Uterus (tissue), 4 donors: ENCODE measurements at places on chromosomes 1 and 21. TPM values are rescaled to one million over a fixed set of nuclear protein-coding genes. Genes with fewer than 3 reads are reported as not detected.
A peak's percentile ranks its signal among the peaks of the same experiment; 100 is the strongest.

The MFAP2 gene
- 24.7 TPM for total RNA-seq

The PROX1 gene
- 3.8 TPM for total RNA-seq

The PLD5 gene
- 6.1 TPM for total RNA-seq

The ANKRD65 gene
- 20.0 TPM for total RNA-seq

The ARF1 gene
- 340 TPM for total RNA-seq

The BACH1 gene
- total RNA-seq = 103 TPM

The PRELP gene
- total RNA-seq = 117 TPM

The CBS gene
- 2.6 TPM for total RNA-seq

GRCh38 chr1:14535619-14536355 is 62.7 kb upstream of the KAZN start:
- H3K27me3 ChIP-seq = no peaks in the 10 kb centered on the region
- H3K36me3 ChIP-seq = no peaks in the 10 kb centered on the region
- DNase-seq = no peak
- no peak overlapping the region for H3K4me3 ChIP-seq
- H3K4me1 ChIP-seq = no peaks in the 10 kb centered on the region

- peak; percentile 51 for DNase-seq
- H3K27ac ChIP-seq = peak overlapping the region; percentile 30
- H3K27me3 ChIP-seq = no peaks in the 10 kb centered on the region
- no peak overlapping the region for H3K4me3 ChIP-seq
Observed at GRCh38 chr1:197464044-197464443, 196.0 kb downstream of the CRB1 start.

DNA sequence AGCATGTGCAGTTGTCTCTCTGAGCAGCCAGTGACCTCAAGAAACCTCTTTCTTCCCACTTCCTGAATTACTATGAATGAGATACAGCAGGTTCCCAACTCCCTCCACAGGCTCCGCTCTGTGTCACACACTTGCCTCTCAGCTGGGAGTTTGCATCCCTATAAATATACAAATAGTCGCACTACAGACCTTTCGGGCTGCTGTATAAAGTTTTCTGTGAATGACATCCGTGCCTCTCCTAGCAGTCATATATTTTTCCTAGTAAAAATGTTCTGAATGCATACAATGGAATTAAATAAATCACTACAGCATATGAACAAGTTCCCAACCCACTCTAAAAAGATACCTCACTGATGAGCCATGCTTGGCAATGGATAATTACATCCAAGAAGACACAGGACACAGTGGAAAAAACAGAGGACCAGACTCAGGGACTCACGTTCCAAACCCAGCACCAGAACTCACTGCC is 66.8 kb downstream of the CAPZB start:
- H3K4me3 ChIP-seq = no peak overlapping the region
- no peaks in the 10 kb centered on the region for H3K27me3 ChIP-seq
- DNase-seq = no peak
- H3K4me1 ChIP-seq = peaks cover 19% of the 10 kb centered on the region
- no peak overlapping the region for H3K27ac ChIP-seq
- H3K36me3 ChIP-seq = no peaks in the 10 kb centered on the region

- DNase-seq = no peak
- no peak overlapping the region for H3K4me3 ChIP-seq
- H3K27ac ChIP-seq = no peak overlapping the region
- H3K36me3 ChIP-seq = no peaks in the 10 kb centered on the region
- no peaks in the 10 kb centered on the region for H3K4me1 ChIP-seq
Observed at GRCh38 chr1:34768856-34769255, 9.3 kb downstream of the GJB4 start.

DNA sequence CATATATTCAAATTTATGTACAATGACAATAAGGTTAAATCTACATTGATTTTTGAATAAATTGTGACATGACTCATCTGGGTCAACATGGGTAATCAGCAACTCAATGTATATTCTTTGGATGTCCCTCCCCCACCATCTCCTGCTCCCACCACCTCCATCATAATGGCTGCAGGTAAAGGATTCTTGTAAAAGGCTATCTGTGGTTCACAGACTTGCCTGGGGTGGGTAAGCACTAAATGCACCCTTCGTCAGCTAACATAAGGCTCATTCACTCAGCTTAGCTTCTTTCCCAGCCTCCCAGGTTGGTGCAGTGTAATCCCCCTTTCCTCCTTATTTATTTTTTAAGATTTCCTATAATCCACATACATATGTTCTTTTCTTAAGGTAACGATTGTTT is 355.7 kb upstream of the DPYD start:
- no peak overlapping the region for H3K27ac ChIP-seq
- no peaks in the 10 kb centered on the region for H3K36me3 ChIP-seq
- H3K27me3 ChIP-seq = no peaks in the 10 kb centered on the region
- no peak overlapping the region for H3K4me3 ChIP-seq
- DNase-seq = no peak

DNA sequence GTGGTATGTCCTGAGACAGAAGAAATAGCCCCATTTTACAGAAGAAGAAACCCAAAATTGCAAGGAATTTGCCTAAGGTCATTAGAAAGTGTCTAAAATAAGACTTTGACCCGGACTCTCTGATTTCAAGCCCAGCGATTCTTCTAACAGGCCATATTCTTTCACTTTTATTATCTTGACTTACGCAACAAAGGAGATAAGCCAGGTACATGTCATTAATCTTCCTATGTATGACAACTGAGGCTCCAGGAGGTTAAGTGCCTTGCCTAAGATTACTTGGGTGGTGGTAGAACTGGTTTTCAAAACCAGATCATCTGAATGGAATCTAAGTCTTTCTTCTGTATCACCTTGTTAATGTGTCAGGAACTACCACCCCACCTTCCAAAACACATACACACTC is 124.3 kb downstream of the PBX1 start:
- no peak overlapping the region for H3K4me3 ChIP-seq
- no peaks in the 10 kb centered on the region for H3K36me3 ChIP-seq
- H3K4me1 ChIP-seq = peaks cover 13% of the 10 kb centered on the region
- H3K27me3 ChIP-seq = no peaks in the 10 kb centered on the region

GRCh38 chr1:3880429-3881192 is 19.5 kb downstream of the C1orf174 start:
- no peak overlapping the region for H3K27ac ChIP-seq
- H3K36me3 ChIP-seq = no peaks in the 10 kb centered on the region
- no peaks in the 10 kb centered on the region for H3K4me1 ChIP-seq
- DNase-seq = no peak
- no peaks in the 10 kb centered on the region for H3K27me3 ChIP-seq

GRCh38 chr1:10670190-10670589 is 126.3 kb downstream of the CASZ1 start:
- peaks cover 12% of the 10 kb centered on the region for H3K4me1 ChIP-seq
- H3K4me3 ChIP-seq = no peak overlapping the region
- peak overlapping the region; percentile 41 for H3K27ac ChIP-seq
- DNase-seq = no peak
- no peaks in the 10 kb centered on the region for H3K27me3 ChIP-seq

- H3K27ac ChIP-seq = peak overlapping the region; percentile 89
- H3K36me3 ChIP-seq = no peaks in the 10 kb centered on the region
- H3K4me3 ChIP-seq = no peak overlapping the region
- H3K27me3 ChIP-seq = no peaks in the 10 kb centered on the region
- H3K4me1 ChIP-seq = peaks cover 21% of the 10 kb centered on the region
Observed at GRCh38 chr1:31699341-31699891, 4.4 kb downstream of the COL16A1 start.

GRCh38 chr1:175383239-175383638 is 190.7 kb upstream of the KIAA0040 start:
- H3K36me3 ChIP-seq = no peaks in the 10 kb centered on the region
- no peak for DNase-seq

DNA sequence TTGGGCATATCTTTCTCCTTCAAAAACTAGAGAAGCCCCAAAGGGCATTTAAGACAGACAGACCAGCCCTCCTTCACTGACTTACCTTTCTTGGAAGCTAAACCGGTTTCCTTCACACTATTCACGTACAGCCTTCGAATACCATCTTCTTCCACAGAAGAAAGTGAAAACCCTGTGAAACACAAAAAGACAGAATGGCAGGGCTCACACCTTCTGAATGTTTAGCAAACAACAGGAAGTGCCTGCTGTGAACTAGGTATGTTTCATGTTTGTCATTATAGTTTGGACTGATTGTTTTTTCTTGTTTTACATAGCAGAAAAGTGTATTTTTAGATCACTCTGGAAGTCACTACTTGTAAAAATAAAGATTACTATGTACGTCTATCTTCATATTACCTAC is 148.6 kb upstream of the KRTAP19-8 start:
- DNase-seq = no peak
- no peak overlapping the region for H3K27ac ChIP-seq
- H3K4me1 ChIP-seq = no peaks in the 10 kb centered on the region
- H3K4me3 ChIP-seq = no peak overlapping the region

DNA sequence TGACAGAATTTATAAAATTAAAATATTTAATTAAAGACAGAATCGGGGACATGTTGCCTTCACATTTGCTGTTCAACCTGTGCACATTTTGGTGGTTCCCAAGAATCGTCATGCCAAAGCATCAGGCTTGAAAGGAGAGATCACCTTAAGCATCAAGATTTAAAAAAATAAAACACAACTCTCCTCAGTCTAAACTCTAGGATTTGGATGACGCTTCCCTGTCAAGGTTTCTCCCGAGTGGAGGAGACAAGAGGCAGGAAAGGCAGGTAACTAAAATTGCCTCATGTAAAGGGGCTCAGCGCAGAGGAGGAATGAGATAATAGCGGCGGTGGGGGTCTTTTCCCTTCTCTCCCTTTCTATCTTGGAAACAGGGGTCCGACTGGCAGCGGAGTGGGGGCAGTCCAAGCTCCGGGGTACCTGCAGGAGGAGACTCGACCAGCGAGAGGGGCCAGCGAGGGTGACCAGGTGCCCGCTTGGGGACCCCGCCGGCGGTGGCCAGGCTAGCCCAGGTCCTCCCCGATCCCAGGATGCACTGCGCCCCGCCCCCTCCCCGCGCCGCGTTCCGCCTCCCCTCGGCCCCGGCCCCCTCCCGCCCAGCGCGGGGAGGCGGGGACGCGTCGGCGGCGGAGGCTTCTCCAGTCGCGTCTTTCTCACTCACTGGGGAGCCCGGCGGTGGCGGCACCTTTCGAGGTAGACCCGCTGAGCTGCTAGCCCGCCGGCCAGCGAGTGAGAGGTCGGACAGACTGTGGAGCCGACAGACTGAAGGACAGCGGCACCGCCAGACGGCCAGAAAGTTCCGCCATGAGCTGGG is at the start of gene FNBP1L:
TSS of gene FNBP1L (plus strand) at position 638 of the 811 bp plus-strand sequence. CDS start at position 802, 164 bp downstream.
- peak within 1 kb of the TSS; percentile 80 for H3K27ac ChIP-seq
- no peaks in the 10 kb centered on the region for H3K36me3 ChIP-seq
- no peaks in the 10 kb centered on the region for H3K4me1 ChIP-seq
- H3K4me3 ChIP-seq = peak within 1 kb of the TSS; percentile 82

- no peak for DNase-seq
- no peaks in the 10 kb centered on the region for H3K36me3 ChIP-seq
- no peak overlapping the region for H3K27ac ChIP-seq
- no peaks in the 10 kb centered on the region for H3K27me3 ChIP-seq
- no peak overlapping the region for H3K4me3 ChIP-seq
Observed at GRCh38 chr1:175250027-175250426, 57.5 kb upstream of the KIAA0040 start.

- no peaks in the 10 kb centered on the region for H3K36me3 ChIP-seq
- no peak overlapping the region for H3K4me3 ChIP-seq
- DNase-seq = no peak
- no peak overlapping the region for H3K27ac ChIP-seq
- H3K27me3 ChIP-seq = no peaks in the 10 kb centered on the region
Observed at GRCh38 chr1:101188331-101188730, 48.5 kb upstream of the S1PR1 start.

DNA sequence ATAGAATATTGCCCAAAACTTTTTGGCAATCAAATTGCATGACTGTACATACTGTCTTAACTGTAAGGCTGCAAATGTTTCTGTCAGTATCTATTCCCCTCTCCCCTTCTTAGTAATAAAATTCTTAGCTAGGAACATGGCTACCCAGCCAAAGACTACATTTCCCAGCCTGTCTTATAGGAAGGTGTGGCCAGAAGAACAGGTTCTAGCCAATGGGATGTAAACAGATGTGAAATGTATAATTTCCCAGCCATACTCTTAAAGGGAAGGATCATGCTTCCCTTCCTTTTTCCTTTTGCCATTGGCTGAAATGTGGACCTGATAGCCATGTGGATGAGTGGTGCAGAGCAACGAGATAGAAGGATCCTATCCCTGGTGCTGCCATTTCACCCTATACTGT is 7.0 kb upstream of the HIVEP3 start:
- H3K36me3 ChIP-seq = no peaks in the 10 kb centered on the region
- no peak overlapping the region for H3K27ac ChIP-seq
- H3K4me3 ChIP-seq = no peak overlapping the region
- H3K4me1 ChIP-seq = no peaks in the 10 kb centered on the region
- no peak for DNase-seq
- H3K27me3 ChIP-seq = no peaks in the 10 kb centered on the region

- H3K36me3 ChIP-seq = no peaks in the 10 kb centered on the region
- H3K4me1 ChIP-seq = peaks cover 4% of the 10 kb centered on the region
- H3K4me3 ChIP-seq = no peak overlapping the region
- DNase-seq = peak; percentile 33
- H3K27ac ChIP-seq = no peak overlapping the region
Observed at GRCh38 chr21:26715878-26716506, 129.2 kb downstream of the ADAMTS1 start.

- peaks cover 7% of the 10 kb centered on the region for H3K4me1 ChIP-seq
- no peaks in the 10 kb centered on the region for H3K27me3 ChIP-seq
- no peak for DNase-seq
- peak overlapping the region; percentile 34 for H3K4me3 ChIP-seq
- peak overlapping the region; percentile 63 for H3K27ac ChIP-seq
Observed at GRCh38 chr1:26159743-26160039, 812 bp downstream of the FAM110D start.

DNA sequence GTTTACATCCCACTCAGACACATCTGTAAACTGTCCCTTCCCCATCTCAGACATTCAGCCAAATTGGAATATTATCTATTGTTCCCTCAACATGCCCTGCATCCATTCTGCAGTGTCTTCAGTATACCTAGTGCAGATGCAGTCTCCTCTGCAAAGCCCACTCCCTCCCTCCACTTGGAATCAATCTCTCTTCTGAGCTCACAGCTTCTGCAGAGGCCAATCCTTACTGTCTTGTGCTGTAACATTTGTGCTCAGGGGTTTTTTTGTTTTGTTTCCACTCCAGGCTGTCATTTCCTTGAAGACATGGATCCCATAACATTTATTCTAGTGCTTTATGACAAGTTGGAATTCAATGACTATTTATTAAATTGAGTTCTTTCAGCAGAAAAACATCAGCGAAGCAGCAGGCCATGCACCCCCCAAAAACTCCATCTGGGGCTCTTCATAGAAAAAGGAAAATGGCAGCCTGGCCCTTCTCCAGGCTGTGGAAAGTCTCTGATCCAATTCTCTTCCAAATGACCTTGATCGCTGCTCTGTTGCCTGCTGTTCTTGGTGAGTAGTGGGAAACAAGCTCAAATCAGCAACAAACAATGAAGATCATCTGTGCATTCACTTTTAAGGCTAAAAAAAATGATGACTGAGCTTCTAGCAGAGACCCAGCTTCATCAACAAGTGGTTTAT is 8.7 kb downstream of the C4BPA start:
- H3K27me3 ChIP-seq = no peaks in the 10 kb centered on the region
- no peaks in the 10 kb centered on the region for H3K4me1 ChIP-seq
- DNase-seq = no peak
- H3K36me3 ChIP-seq = no peaks in the 10 kb centered on the region
- no peak overlapping the region for H3K27ac ChIP-seq
